T-helper 1 cell (primary cell): ENCODE measurements at places on chromosomes 4 and X.
A peak's percentile ranks its signal among the peaks of the same experiment; 100 is the strongest.

DNA sequence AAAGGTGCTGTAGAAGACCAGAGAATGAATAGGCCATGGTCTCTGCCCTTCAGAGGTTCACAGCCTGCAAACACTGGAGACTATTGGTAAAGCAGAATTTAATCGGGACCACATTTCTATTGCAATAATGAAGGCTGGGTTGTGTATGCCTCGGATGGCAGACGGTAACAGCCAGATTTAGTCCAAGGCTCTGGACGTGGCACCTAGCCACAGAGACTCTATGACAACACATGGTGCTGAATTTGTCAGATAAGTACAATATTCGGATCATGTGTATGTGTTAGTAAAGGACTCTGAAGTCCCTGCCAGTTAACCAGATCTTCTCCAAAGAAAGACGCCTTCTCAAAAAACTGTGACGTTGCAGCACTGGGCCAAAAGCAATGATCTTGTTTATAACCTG lies 129.0 kb downstream of the DCTD start:
- DNase-seq, result no peak

DNA sequence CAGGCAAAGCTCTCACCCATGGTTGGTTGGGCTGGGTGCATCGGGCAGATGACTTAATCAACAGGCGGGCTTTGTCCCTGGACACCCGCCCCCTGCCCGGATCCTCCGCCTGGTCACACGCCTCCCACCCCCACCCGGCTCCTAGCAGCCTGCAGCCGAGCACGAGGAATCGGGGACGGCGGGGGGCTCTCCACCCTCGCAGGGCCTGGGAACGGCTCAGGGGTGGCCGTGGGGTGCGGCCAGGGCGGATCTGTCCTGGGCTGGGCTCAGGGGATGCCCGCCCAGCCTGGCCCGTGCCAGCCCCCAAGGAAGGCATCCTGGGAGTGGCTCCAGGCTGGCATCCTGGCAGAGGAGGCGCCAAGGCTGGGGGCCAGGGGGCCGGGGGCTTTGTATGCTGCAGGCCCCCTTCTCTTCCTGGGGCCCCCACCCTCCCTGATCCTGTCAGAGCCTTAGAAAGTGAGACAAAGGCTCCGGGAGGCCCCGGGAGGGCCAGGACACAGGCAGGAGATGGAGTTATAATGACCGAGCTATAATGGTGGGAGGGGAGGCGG lies 32.5 kb upstream of the FGFR3 start:
- DNase-seq, result no peak

- no peak for DNase-seq
These were observed 30.6 kb downstream of the USP46 start for GRCh38 chr4:52628543-52628942.

- DNase-seq, result no peak
These were observed at the start of gene ARMCX1 for GRCh38 chrX:101550362-101550750. Gene ARMCX1, plus strand, starts transcription at chrX:101550547. Its CDS starts 2,384 bp downstream, at chrX:101552931.

DNA sequence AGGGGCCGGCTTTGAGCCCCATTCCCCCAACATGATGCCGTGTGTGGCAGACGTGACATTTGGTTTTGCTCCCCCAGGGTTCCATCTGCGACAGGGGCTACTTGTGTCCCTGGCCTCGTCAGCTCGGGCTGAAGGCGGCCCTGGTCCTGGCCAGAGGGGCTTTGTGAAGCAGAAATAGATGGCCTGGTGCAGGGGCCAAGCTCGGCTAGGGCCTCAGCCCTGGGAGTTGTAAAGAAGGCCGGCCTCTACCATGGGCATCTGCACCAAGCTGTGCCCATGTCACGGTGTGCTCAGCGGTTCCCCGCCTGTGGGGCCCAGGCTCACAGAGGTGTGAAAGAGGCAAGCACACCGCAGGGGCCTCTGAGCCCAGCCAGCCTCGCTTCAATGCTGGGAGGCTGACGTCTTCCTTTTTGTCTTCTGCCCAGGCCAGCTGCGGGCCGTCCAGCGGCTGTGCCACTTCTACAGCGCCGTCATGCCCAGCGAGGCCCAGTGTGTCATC lies 32.5 kb downstream of the SH3TC1 start:
- no peak for DNase-seq

DNA sequence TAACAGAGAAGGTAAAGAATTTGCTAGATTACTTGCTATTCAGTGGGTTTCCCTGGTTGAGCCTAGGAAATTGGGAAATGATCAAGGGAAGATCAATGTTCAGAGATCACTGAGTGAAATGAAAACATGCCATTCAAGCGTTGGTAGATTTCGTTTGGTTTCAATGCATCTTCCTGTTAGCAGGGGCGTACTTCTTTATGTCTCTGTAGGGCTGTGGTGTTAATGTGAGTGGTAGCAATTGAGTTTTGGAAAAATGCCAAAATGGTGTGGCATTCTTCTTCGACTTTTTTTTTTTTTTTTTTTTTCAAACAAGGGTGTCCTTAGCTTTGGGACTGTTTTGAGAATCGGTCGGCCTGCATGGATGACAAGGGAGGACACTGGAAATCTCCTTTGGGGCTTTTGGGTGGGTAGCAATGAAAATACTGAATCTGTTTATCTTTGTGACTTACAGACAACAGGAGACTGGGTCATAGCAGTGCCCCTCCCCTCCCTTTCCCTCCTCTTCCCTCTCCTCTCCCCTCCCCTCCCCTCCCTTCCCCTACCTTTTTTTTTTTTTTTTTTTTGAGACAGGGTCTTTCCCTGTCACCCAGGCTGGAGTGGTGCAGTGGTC lies 50.4 kb downstream of the SPRY1 start:
- DNase-seq, result no peak

DNA sequence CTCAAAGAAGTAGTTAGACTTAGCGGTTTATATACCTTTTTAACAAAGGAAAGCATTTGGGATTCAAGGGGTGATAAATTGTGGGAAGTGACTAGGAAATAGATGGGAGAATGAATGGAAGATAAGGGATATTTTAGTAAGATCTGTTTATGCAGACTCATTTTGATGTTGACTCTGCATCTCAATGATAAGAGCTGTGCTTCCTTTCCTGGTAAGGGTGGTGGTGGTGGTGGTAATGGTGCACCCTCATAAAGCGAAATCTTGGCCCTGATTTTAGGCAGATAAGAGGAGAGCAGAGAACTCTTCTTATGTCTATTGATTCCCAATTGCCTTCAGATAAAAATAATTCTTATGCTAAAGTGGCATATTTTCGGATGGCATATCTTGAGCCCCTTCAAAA lies 197.1 kb downstream of the SPRY1 start:
- DNase-seq, result peak; percentile 26

GRCh38 chr4:26183017-26183416 lies 137.8 kb upstream of the RBPJ start:
- DNase-seq, result no peak

- DNase-seq, result no peak
These were observed 70.2 kb downstream of the CLDN22 start for GRCh38 chr4:183249854-183250253.

GRCh38 chr4:138300616-138301015 lies 58.5 kb upstream of the SLC7A11 start:
- DNase-seq, result no peak

DNA sequence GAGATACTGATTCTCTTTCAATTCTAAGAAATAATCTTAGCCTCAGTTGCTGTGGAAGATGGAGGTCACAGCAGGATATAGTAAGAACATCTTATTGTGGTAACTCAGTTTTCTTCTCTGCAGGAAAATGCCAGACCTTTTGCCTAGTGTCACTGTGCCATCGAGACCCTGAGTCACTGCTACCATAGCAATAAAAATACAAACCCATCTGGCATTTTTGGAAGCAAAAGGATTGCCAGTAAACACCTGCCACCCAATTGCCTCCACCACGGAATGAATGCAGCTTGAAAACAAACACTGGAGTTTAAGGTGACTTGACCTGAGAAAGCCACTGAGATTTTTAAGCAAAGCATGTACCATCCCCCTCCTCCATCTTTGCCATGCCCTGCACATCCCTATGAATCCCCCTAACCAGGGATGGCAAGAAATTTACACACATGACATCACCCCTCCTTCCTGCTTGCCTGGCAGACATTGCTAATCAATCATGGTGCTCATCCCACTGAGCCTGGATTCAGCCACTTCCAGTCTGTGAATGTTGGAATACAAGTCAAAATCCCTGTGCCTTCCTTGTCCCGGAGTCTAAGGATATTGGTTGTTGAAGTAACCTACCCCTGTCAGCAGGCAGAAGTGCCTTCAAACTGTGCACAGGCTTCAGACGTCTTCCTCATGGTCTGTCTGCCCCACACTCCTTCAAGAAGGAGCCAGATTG lies 59.6 kb upstream of the MAMLD1 start:
- no peak for DNase-seq

GRCh38 chr4:139692309-139693012 lies 26.8 kb downstream of the MGST2 start:
- DNase-seq, result no peak

GRCh38 chrX:54530357-54530900 lies 410 bp downstream of the GNL3L start:
- no peak for DNase-seq

- DNase-seq, result no peak
These were observed at the start of gene SLITRK4 for GRCh38 chrX:143635915-143636314. Gene SLITRK4, minus strand, starts transcription at chrX:143636101. Its CDS starts 4,993 bp downstream, at chrX:143631108.

DNA sequence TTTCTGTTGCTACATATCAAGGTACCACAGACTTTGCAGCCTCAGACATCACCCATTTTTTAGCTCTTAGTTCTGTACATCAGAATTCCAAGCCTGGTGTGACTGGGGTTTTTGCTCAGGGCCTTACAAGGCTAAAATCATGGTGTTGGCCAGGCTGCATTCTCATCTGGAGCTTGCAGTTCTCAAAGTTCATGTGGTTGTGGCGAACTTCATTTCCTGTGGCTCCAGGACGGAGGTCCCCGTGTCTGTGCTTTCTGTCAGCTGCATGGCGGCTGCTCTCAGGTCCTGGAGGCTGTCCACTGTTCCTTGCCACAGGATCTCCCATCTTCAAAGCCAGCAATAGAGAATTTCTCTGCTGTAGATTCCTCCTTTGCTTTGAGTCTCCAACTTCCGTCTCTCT lies 157.4 kb downstream of the STIM2 start:
- DNase-seq, result no peak

DNA sequence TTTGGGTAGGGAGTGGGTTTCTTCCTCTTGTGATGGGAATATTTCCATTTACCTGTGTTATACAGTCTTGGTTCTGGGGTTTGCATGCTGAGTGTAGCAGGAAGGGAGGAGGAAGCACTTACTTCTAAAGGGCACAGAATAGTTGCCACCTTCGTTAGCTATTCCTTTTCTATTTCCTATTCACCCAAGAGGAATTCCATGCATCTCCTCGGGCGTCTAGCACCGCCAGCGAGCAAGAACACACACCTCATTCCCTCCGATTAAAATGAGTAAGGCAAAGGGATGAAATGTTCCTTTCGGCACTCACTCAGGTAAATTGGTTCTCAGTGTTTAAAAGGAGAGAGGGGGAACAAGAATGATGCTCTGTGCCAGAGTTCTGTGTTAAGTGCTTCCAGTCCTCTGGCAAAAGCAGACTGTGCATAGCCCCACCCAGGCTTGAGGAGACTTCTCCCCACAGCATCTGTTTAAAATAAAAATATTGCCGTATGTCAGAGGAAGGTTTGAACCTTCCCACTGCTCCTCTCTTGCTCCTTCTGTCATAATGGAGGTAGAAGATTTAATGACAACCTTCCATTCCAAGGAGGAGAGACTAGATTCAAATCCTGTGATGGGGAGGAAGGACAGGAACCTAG lies 351.4 kb downstream of the PTTG2 start:
- DNase-seq, result no peak
